Spinal cord (tissue), 10 donors: ENCODE measurements at places on chromosomes 3 and 15. TPM values are rescaled to one million over a fixed set of nuclear protein-coding genes. Genes with fewer than 3 reads are reported as not detected.

DNA sequence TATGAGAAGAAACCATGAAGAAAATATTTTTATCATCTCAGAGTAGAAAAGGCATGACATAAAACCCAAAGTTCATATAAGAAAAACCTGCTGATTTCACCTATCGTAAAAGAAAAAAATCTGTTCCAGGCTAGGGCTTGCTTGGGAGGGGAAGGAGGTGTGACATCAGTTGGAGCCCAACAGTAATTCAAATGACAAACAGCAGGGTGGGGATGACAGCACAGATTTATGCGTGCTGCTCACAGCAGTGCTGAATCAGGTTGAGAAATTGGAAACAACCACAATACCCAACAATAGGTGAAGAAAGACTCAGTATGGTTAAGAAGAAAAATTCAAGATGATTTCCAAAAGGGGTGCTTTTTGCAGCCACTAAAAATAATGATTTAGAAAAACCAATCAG lies 172.4 kb downstream of the PDE8A start:
- peaks cover 3% of the 10 kb centered on the region for H3K4me1 ChIP-seq
- H3K27ac ChIP-seq = no peak overlapping the region
- no peak for DNase-seq
- H3K4me3 ChIP-seq = no peak overlapping the region
- H3K27me3 ChIP-seq = no peaks in the 10 kb centered on the region

The OR5K2 gene
- total RNA-seq = not detected

GRCh38 chr15:63678393-63678792 lies 81.2 kb downstream of the FBXL22 start:
- H3K27ac ChIP-seq = no peak overlapping the region
- DNase-seq = no peak
- no peak overlapping the region for H3K4me3 ChIP-seq
- H3K36me3 ChIP-seq = peaks cover 33% of the 10 kb centered on the region
- H3K4me1 ChIP-seq = no peaks in the 10 kb centered on the region

- no peak overlapping the region for H3K4me3 ChIP-seq
- DNase-seq = no peak
- no peaks in the 10 kb centered on the region for H3K27me3 ChIP-seq
- H3K36me3 ChIP-seq = no peaks in the 10 kb centered on the region
Measured at GRCh38 chr3:148797795-148798194, 29.8 kb upstream of the CPB1 start.

GRCh38 chr3:175655351-175655750 lies 796.2 kb downstream of the NAALADL2 start:
- H3K4me1 ChIP-seq = no peaks in the 10 kb centered on the region
- DNase-seq = no peak
- H3K4me3 ChIP-seq = no peak overlapping the region
- H3K27ac ChIP-seq = no peak overlapping the region
- no peaks in the 10 kb centered on the region for H3K36me3 ChIP-seq
- no peaks in the 10 kb centered on the region for H3K27me3 ChIP-seq

DNA sequence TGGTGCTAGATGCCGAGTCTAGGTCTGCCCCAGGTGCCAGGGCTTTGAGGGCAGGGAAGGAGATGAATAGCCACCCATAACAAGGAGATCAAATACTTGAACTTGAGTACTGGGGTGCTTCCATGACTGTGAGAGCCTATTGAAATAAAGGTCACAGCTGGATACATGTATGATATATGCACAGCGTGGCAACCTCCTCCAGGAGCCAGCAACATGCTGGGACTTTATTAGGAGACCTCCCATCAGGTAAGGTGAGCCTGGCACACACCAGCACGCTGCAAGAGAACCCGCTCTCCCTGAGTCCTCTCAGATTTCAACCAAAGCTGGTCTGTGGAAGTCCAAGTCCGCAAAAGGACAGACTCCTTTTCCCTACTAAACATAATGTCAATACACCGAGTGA lies 10.5 kb upstream of the HES1 start:
- no peaks in the 10 kb centered on the region for H3K36me3 ChIP-seq
- no peak overlapping the region for H3K27ac ChIP-seq
- DNase-seq = no peak
- H3K27me3 ChIP-seq = peaks cover 4% of the 10 kb centered on the region

The NUSAP1 gene
- total RNA-seq = 48.2 TPM

DNA sequence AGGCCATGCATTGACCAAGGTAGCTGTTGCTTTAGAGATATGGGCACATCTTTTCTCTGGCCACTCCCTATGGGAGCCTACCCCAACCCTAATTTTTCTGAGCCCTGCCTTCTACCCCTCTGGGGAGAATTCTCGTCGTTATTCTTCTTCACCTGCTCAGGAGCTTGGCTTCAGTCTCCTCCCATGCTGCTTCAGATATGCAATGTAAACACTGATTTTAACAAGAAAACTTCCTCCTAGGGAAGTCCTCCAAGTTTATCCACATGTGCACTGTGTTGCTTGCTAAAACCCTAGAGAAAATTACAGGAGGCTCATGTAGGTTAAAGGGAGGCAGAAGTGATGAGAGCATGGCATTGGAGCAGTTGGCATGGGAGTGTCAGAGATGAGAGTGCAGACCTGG lies 445.2 kb upstream of the MDFIC2 start:
- H3K4me3 ChIP-seq = no peak overlapping the region
- no peak overlapping the region for H3K27ac ChIP-seq
- H3K4me1 ChIP-seq = no peaks in the 10 kb centered on the region
- H3K27me3 ChIP-seq = no peaks in the 10 kb centered on the region
- no peaks in the 10 kb centered on the region for H3K36me3 ChIP-seq
- no peak for DNase-seq

The FBXW12 gene
- total RNA-seq = 0.99 TPM

The DUOX2 gene
- total RNA-seq = not detected

The SNTN gene
- total RNA-seq = 0.59 TPM

The KNG1 gene
- total RNA-seq = 0.17 TPM

The CEMIP gene
- 257 TPM for total RNA-seq

The KBTBD13 gene
- 0.06 TPM for total RNA-seq

The RAB8B gene
- total RNA-seq = 54.9 TPM

GRCh38 chr3:25818335-25818734 lies 28.4 kb downstream of the OXSM start:
- no peak for DNase-seq
- H3K4me1 ChIP-seq = no peaks in the 10 kb centered on the region
- no peaks in the 10 kb centered on the region for H3K36me3 ChIP-seq
- H3K27ac ChIP-seq = no peak overlapping the region

DNA sequence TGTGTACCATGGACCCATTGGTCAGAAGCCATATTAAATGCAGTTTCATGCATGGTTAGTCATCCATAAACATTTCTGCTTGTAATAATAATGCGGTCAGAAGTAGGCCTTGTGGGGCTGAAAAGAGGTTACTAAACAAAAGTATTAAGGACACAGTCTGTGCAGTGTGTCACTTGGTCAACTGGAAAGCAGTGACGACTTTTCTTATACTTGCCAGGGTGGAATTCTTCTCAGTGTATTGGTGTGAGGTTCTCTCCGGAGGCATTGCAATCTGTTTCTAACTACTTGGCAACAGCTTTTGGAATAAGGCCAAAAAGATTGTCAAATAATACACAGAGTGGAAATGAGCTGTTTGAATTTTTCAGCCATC lies 46.8 kb downstream of the CHL1 start:
- H3K4me1 ChIP-seq = no peaks in the 10 kb centered on the region
- H3K27me3 ChIP-seq = no peaks in the 10 kb centered on the region
- no peak overlapping the region for H3K27ac ChIP-seq
- H3K4me3 ChIP-seq = no peak overlapping the region
- H3K36me3 ChIP-seq = no peaks in the 10 kb centered on the region
- no peak for DNase-seq

GRCh38 chr3:194683380-194683779 lies 2.3 kb upstream of the FAM43A start:
- no peak overlapping the region for H3K27ac ChIP-seq
- no peaks in the 10 kb centered on the region for H3K36me3 ChIP-seq
- H3K27me3 ChIP-seq = peaks cover 38% of the 10 kb centered on the region
- H3K4me1 ChIP-seq = peaks cover 37% of the 10 kb centered on the region

DNA sequence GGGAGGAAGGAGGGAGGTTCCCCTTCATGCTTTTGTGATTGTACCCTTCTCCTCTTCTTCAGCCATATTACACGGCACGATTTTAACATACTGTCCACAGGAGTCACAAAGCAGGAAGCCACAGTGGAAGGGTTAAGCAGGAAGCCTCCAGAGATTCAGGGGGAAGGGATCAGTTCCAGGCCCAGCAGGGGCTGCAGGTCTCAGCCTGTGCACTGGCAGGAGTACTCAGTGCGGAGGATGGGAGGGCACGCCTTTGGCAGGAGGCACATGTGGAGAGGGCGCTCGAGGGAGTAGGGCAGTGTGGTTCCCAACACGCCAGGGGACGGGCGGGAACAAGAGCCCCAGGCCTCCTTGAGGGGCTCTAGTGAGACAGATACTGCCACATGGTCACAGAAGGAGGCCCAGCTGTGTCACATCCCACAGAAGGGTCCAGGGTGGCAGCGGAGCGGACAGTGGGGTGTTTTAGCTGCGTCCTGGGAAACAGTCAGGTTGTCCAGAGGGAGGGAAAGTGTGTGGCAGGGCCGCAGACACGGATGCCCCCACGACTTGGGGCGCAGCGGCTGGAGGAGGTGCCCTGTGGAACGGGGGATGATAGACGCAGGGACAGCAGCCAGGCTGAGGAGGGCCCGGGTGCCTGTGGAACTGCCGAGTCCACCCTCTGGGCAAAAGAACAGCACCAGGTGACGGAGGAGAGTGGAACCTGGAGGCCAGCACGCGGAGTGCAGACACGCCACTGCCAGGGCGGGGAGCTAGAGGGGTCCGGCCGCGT lies 77.5 kb downstream of the CHSY1 start:
- DNase-seq = no peak
- no peak overlapping the region for H3K27ac ChIP-seq
- H3K36me3 ChIP-seq = peaks cover 31% of the 10 kb centered on the region
- no peak overlapping the region for H3K4me3 ChIP-seq
- peaks cover 23% of the 10 kb centered on the region for H3K4me1 ChIP-seq

DNA sequence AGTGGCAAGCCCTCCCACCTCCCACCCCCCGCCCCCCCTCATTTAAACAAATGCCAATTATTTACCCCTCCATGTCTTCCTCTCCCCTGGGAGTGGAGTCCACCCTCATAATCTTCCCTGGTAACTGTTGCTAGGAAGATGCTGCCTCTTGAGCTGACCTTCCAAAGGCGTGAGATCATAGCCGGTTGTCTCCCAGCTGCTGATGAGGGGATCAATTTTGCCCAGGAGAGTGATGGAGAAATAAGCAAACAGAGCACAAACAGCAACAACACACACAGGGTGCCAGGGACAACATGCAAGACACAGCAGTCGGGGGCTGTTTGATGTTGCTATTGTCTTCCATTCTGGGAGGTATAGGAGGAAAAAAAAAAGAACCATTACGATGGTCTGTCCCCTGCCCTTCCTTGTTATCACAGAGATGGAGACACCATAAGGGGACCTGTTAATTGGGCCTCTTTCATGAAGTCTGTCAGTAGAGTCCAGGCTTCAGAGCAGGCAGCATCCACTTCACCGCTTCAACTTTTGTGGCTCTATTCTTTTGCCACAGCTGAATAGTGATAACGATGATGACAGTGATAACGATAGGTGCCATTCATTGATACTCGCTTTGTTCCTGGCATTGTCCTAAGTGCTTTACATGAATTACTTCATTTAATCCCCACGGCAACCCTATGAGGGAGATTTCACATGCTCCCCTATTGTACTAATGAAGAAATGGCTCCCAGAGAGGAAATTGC lies 76.9 kb upstream of the RGMA start:
- no peaks in the 10 kb centered on the region for H3K27me3 ChIP-seq
- DNase-seq = no peak
- H3K27ac ChIP-seq = no peak overlapping the region
- H3K36me3 ChIP-seq = no peaks in the 10 kb centered on the region
- no peak overlapping the region for H3K4me3 ChIP-seq

- DNase-seq = no peak
- no peaks in the 10 kb centered on the region for H3K27me3 ChIP-seq
- no peaks in the 10 kb centered on the region for H3K36me3 ChIP-seq
- no peaks in the 10 kb centered on the region for H3K4me1 ChIP-seq
- H3K27ac ChIP-seq = no peak overlapping the region
Measured at GRCh38 chr3:6249679-6250078, 611.2 kb upstream of the GRM7 start.

GRCh38 chr15:34837246-34838016 lies 42.1 kb upstream of the ACTC1 start:
- H3K36me3 ChIP-seq = no peaks in the 10 kb centered on the region
- no peak for DNase-seq
- H3K27me3 ChIP-seq = no peaks in the 10 kb centered on the region
- H3K4me3 ChIP-seq = no peak overlapping the region
- H3K27ac ChIP-seq = no peak overlapping the region
- no peaks in the 10 kb centered on the region for H3K4me1 ChIP-seq

DNA sequence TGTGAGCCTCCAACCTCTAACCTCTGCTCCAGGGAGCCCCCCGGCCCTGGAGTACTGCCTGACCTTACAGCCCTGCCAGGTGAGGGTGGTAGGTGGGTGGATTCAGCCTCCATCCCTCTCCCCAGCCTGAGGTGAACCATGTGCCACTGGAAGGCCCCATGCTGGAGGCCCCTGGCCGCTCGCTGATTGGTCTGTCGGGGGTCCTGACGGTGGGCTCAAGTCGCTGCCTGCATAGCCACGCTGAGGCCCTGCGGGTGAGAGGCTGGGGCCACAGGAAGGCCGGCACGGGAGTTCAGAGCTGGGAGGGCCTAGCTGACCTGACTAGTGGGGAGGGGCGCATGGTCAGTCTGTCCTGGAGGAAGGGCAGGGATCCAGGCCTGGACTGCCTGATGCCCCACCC lies 19.1 kb downstream of the NT5DC2 start:
- DNase-seq = no peak
- H3K4me1 ChIP-seq = peaks cover 13% of the 10 kb centered on the region
- no peak overlapping the region for H3K27ac ChIP-seq

GRCh38 chr3:193962986-193963685 lies 172.8 kb upstream of the HES1 start:
- no peaks in the 10 kb centered on the region for H3K36me3 ChIP-seq
- H3K4me3 ChIP-seq = no peak overlapping the region
- H3K27me3 ChIP-seq = no peaks in the 10 kb centered on the region

GRCh38 chr15:60614862-60615771 lies 136.2 kb upstream of the ICE2 start:
- no peaks in the 10 kb centered on the region for H3K36me3 ChIP-seq
- DNase-seq = peak; percentile 9
- peaks cover 4% of the 10 kb centered on the region for H3K4me1 ChIP-seq
- no peaks in the 10 kb centered on the region for H3K27me3 ChIP-seq
- no peak overlapping the region for H3K4me3 ChIP-seq
- H3K27ac ChIP-seq = no peak overlapping the region

The CHAC1 gene
- total RNA-seq = 4.6 TPM
